ENCODE measurements at places on chromosomes 3 and 15. TPM values are rescaled to one million over a fixed set of nuclear protein-coding genes. Genes with fewer than 3 reads are reported as not detected.

The ITIH3 gene
- total RNA-seq, result 0.64 TPM

The PLSCR5 gene
- not detected for total RNA-seq

The ETV5 gene
- total RNA-seq, result 9.1 TPM

DNA sequence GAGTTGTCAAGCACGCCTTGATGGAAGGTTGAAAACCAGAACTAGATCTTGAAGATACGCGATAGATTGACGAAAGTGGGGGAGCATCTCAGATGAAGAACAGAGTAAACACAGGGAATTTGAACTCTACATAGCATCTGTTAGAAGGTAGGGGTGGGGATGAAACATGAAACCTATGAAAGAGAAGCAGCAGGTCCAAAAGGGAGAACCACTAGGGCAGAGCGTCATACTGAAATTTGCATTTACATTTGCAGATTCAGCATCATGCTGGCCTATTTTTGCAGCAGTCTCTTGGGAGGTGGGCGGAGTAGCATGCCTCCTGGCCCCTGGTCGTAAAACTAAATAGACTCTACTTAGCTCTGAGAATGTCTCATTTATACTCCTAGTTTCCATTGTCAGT, 46.1 kb upstream of the RASGRP1 start:
- no peak overlapping the region for H3K4me3 ChIP-seq
- no peaks in the 10 kb centered on the region for H3K4me1 ChIP-seq

DNA sequence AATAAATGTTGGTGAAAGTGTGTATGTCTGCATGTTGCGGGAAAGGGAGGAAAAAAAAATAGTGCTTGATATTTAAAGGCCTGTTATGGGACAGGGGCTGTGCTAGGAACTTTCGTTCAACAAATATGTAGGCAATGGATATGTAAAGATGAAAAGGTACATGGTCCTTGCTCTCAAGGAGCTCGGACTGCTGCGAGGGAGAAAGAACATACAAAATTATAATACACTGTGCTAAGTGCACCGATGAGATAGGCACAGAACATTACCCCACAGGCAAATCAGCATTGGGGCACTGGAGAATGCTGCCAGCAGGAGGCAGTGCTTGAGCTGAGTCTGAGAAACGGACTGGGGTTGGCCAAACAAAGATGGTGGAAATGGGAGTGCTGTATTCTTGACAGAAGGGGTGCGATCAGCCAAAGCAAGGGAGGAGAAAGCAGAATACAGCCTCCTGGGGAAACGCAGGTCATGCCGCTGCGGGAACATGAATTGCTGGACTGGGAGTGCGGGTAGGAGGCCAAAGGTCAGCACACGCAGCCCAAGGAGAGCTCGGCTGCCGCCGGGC, 649 bp downstream of the C15orf40 start:
- H3K4me3 ChIP-seq, result peak overlapping the region; percentile 99
- H3K36me3 ChIP-seq, result no peaks in the 10 kb centered on the region
- DNase-seq, result peak; percentile 62
- H3K27me3 ChIP-seq, result no peaks in the 10 kb centered on the region
- H3K4me1 ChIP-seq, result peaks cover 15% of the 10 kb centered on the region

GRCh38 chr15:64137226-64137833, 14.2 kb upstream of the SNX22 start:
- H3K36me3 ChIP-seq, result peaks cover 4% of the 10 kb centered on the region
- H3K27ac ChIP-seq, result no peak overlapping the region
- no peak overlapping the region for H3K4me3 ChIP-seq
- no peak for DNase-seq
- no peaks in the 10 kb centered on the region for H3K27me3 ChIP-seq
- no peaks in the 10 kb centered on the region for H3K4me1 ChIP-seq

- no peak overlapping the region for H3K4me3 ChIP-seq
- no peaks in the 10 kb centered on the region for H3K27me3 ChIP-seq
- DNase-seq, result no peak
- H3K27ac ChIP-seq, result no peak overlapping the region
These were observed 128.4 kb upstream of the TP63 start for GRCh38 chr3:189502676-189503257.

DNA sequence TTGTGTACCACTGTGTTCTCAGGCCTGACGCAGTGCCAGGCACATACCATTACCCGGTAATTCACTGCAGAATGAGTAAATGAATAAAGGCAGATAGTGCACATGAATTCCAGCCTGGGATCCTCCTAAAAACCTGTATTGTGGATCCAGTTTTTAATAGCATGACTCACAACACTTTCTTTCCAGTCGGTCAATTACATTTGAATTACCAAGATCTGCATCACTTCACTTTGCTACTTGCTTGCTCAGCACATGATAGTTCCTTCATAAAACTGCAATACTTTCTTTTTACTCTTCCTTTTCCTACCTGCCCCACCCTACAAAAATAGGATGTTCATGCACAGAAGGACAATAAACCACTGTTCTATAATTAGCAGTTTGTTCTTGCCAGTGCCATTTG, 553.8 kb downstream of the MAGI1 start:
- H3K36me3 ChIP-seq, result no peaks in the 10 kb centered on the region
- H3K4me1 ChIP-seq, result no peaks in the 10 kb centered on the region
- DNase-seq, result no peak
- no peak overlapping the region for H3K4me3 ChIP-seq
- H3K27me3 ChIP-seq, result no peaks in the 10 kb centered on the region
- no peak overlapping the region for H3K27ac ChIP-seq

GRCh38 chr3:171353423-171353822, 106.8 kb downstream of the TNIK start:
- no peaks in the 10 kb centered on the region for H3K27me3 ChIP-seq
- H3K36me3 ChIP-seq, result no peaks in the 10 kb centered on the region
- H3K4me1 ChIP-seq, result no peaks in the 10 kb centered on the region
- DNase-seq, result no peak

Data from breast epithelium (tissue), 4 donors.